ENCODE measurements at places on chromosomes 2 and 18.

GRCh38 chr2:110881908-110882307 lies 149.5 kb downstream of the ACOXL start:
- DNase-seq: no peak

GRCh38 chr2:176106581-176107539 lies at the start of gene HOXD11:
Gene HOXD11, plus strand, starts transcription at chr2:176107280. Its CDS starts 76 bp downstream, at chr2:176107356.
- DNase-seq: no peak

DNA sequence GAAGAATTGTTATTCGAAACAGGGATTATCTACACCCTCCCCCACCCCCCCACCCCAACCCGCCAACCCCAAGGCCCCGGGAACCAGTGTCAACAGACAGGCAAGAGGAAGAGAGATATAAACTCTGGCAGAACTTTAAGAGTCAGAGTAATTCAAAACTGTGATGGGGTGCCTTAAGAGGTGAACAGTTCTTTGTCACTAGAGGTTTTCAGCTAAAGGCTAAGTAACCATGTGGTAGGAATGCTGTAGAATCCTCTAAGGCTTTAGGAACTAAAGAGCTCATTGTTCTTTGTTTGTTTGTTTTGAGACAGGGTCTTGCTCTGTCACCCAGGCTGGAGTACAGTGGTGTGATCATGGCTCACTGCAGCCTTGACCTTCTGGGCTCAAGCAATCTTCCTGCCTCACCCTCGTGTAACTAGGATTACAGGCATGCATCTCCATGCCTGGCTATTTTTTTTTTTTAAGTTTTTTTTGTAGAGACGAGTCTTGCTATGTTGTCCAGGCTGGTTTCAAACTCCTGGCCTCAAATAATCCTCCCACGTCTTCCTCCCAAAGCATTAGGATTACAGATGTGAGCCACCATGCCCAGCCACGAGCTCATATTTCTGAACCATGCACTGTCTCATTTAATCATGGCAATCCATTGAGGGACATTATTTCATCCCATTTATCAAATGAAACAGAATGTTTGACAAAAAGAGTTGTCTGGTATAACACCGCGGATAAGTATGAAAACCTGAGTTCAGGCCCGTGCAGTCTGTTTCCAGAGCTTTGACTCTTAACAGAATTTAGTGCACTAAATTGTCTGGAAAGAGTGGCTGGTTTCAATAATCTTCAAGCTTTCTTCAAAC lies 20.8 kb upstream of the TMEM17 start:
- DNase-seq: no peak

- no peak for DNase-seq
Measured at GRCh38 chr2:216299588-216299987, 72.7 kb downstream of the MARCHF4 start.

- no peak for DNase-seq
Measured at GRCh38 chr2:169704160-169704708, 10.0 kb downstream of the PHOSPHO2 start.

DNA sequence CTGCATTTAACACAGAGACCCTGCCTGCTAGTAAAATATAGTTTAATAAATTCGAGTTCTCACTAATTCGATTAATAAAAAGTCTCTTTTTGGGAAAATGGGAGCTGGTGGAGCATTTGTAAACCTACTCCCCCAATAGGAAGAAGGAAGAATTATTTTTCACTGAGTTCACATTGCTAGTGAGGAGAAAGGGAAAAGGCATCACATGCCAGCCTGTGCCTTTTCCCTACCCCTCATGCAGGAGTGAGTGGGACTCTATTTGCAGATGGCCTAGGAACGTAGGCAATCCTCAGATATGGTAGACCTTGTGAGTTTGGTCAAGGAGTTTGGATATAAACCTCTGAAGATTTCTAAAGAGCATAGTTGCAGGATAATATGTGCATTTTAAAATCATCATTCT lies 218.4 kb upstream of the TRIB2 start:
- DNase-seq: no peak

GRCh38 chr2:8080063-8080462 lies 601.8 kb upstream of the ID2 start:
- DNase-seq: no peak

DNA sequence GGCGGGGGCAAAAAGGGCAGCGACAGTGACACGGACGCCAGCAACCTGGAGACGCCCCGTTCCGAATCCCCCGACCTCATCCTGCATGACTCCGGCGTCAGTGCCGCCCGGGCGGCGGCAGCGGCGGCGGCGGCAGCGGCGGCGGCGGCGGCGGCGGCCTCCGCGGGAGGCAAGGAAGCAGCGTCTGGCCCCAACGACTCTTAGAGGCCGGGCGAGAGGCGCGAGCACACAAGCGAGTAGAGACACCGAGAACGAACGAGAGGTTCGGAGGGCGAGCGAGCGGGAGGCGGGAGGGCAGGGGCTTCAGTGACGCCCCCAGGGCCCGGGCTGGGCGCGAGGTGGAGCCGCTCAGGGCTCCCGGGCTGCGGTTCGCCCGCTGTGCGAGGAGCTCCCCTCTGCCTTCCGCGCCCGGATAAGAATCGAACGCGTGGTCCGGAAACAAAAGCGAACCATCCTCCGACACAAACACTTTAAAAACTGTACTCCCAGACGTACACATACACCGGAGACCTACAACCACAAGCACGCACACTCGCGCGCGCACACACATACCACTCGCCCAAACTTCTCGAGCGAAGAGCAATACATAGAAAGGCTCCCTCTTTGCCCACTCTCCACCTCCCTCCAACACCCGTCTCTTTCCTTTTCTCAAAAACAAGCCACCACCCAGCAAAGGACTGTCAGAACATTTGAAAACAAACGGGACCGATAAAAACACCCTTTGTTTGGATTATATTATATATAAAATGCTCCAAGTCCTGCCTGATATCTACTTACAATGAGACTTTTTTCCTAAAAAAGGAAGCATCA lies 2.8 kb downstream of the SP9 start:
- no peak for DNase-seq

- DNase-seq: no peak
Measured at GRCh38 chr2:175964195-175964594, 37.9 kb downstream of the LNPK start.

- no peak for DNase-seq
Measured at GRCh38 chr18:34729264-34729663, 19.2 kb downstream of the DTNA start.

DNA sequence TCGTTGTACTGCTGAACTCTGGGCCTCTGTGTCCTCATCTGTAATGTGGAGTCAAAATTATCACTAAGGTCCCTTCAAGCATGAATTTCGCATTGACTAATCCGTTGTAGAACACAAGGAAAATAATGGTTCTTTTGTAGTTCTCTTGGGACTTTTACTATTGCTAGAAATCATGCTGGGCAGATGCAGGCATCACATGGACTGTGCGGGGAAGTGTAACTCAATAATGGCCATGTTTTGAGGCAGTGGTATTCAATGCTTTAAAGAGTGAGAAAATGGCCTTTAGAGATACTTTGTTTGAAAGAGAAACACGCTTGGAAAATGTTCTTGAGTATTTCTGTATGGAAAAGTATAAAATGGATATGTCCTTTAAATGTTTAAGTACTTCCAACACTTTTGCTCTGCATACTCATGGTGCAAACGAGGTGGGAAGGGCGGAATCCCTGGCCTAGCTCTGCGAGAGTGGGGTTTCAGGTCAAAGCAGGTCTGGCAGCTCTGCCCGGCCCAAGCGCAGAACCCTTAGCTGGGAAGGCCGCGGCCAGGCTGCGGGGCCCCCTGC lies 117.3 kb upstream of the MSTN start:
- DNase-seq: no peak

GRCh38 chr18:43620936-43621335 lies 343.6 kb upstream of the SYT4 start:
- no peak for DNase-seq

GRCh38 chr2:53509831-53510388 lies 257.7 kb upstream of the CHAC2 start:
- DNase-seq: no peak
